T-helper 17 cell (primary cell): ENCODE measurements at places on chromosomes 6 and 20. TPM values are rescaled to one million over a fixed set of nuclear protein-coding genes. Genes with fewer than 3 reads are reported as not detected.
A peak's percentile ranks its signal among the peaks of the same experiment; 100 is the strongest.

The NRSN1 gene
- total RNA-seq, result not detected

The RAET1L gene
- total RNA-seq, result not detected

The CST5 gene
- total RNA-seq, result not detected

The CTAGE9 gene
- total RNA-seq, result not detected

The OR2B6 gene
- not detected for total RNA-seq

The MRAP2 gene
- not detected for total RNA-seq

The TEAD3 gene
- total RNA-seq, result 0.12 TPM

The CBLN4 gene
- total RNA-seq, result not detected

The SPTLC3 gene
- total RNA-seq, result 0.42 TPM

The RXRB gene
- 51.0 TPM for total RNA-seq

The BPI gene
- not detected for total RNA-seq

The PARD6B gene
- 4.0 TPM for total RNA-seq

The OR12D2 gene
- total RNA-seq, result not detected

GRCh38 chr6:142241061-142241460 lies 60.7 kb upstream of the ADGRG6 start:
- no peak overlapping the region for H3K27ac ChIP-seq
- no peak overlapping the region for H3K4me3 ChIP-seq
- peaks cover 7% of the 10 kb centered on the region for H3K27me3 ChIP-seq
- H3K4me1 ChIP-seq, result no peaks in the 10 kb centered on the region

- no peaks in the 10 kb centered on the region for H3K27me3 ChIP-seq
- H3K27ac ChIP-seq, result no peak overlapping the region
- H3K4me3 ChIP-seq, result no peak overlapping the region
- DNase-seq, result no peak
- no peaks in the 10 kb centered on the region for H3K36me3 ChIP-seq
Measured at GRCh38 chr6:123902738-123903313, 99.2 kb downstream of the NKAIN2 start.

- H3K27ac ChIP-seq, result no peak overlapping the region
- H3K4me1 ChIP-seq, result no peaks in the 10 kb centered on the region
- H3K4me3 ChIP-seq, result no peak overlapping the region
Measured at GRCh38 chr6:98566126-98566525, 268.2 kb upstream of the POU3F2 start.

GRCh38 chr6:161117942-161118341 lies 126.4 kb downstream of the MAP3K4 start:
- H3K36me3 ChIP-seq, result peaks cover 27% of the 10 kb centered on the region
- peak overlapping the region; percentile 94 for H3K27ac ChIP-seq
- H3K4me1 ChIP-seq, result peaks cover 12% of the 10 kb centered on the region
- H3K4me3 ChIP-seq, result no peak overlapping the region

DNA sequence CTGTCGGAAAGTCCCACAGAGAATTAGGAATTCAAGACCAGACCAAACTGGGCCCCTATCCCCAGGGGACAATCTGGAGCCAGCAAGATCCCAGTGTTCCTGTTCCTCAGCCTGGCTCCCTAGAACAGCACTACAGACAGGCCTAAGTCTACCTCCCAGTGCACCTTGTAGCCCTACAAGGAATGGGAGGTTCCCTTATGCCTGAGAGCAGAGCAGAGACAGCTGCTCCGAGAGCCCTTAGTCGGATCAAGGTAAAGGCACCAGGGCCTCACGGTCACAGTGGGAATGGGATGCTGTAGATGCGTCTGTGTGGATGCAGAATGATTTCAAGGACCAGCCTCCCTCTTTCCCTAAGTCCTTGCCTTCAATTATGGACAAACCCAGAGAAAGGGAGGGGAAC lies 204.5 kb upstream of the STXBP5 start:
- no peak overlapping the region for H3K27ac ChIP-seq
- DNase-seq, result no peak
- no peak overlapping the region for H3K4me3 ChIP-seq
- H3K4me1 ChIP-seq, result peaks cover 2% of the 10 kb centered on the region
- no peaks in the 10 kb centered on the region for H3K36me3 ChIP-seq

- DNase-seq, result no peak
- H3K27ac ChIP-seq, result no peak overlapping the region
- H3K4me3 ChIP-seq, result no peak overlapping the region
- H3K36me3 ChIP-seq, result no peaks in the 10 kb centered on the region
- peaks cover 2% of the 10 kb centered on the region for H3K4me1 ChIP-seq
Measured at GRCh38 chr6:148416330-148416965, 73.8 kb downstream of the SASH1 start.

- peaks cover 52% of the 10 kb centered on the region for H3K27me3 ChIP-seq
- DNase-seq, result no peak
- H3K27ac ChIP-seq, result no peak overlapping the region
- H3K36me3 ChIP-seq, result peaks cover 2% of the 10 kb centered on the region
Measured at GRCh38 chr20:24765316-24766142, 183.5 kb upstream of the CST7 start.

DNA sequence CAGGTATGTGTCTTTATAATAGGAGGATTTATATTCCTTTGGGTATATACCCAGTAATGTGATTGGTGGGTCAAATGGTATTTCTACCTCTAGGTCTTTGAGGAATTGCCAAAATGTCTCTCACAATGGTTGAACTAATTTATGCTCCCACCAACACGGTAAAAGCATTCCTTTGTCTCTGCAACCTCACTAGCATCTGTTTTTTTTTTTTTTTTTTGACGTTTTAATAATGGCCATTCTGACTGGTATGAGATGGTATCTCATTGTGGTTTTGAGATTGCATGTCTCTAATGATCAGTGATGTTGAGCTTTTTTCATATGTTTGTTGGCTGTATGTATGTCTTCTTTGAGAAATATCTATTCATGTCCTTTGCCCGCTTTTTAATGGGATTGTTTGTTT lies 144.9 kb upstream of the RGS17 start:
- H3K27me3 ChIP-seq, result no peaks in the 10 kb centered on the region
- H3K4me1 ChIP-seq, result no peaks in the 10 kb centered on the region
- no peak for DNase-seq
- no peak overlapping the region for H3K4me3 ChIP-seq

DNA sequence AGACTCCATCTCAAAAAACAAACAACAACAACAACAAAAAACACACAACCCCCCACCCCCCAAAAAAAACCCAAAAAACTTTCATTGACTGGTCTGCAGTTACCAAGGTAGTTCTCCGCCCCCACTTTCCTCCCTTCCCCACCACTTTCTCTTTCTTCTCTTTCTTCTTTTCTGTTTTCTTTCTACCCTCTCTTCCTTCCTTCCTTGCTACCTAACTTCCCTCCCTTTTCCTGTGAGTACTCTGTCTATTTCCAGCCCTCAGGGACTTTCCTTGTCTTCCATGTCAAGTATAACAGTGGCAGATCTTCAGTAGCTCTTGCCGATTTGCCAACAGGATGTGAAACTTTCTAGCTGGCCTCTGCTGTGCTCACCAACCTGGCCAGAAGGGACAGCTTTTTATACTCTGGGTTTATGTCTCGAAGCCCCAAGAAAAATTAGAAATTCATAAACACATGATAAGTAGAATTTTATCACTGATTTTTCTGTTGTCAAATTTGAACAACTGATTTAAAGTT lies 399.5 kb downstream of the QKI start:
- H3K27ac ChIP-seq, result no peak overlapping the region
- no peak overlapping the region for H3K4me3 ChIP-seq
- DNase-seq, result no peak
- H3K4me1 ChIP-seq, result peaks cover 2% of the 10 kb centered on the region
- peaks cover 20% of the 10 kb centered on the region for H3K27me3 ChIP-seq
- no peaks in the 10 kb centered on the region for H3K36me3 ChIP-seq

GRCh38 chr6:135012764-135013163 lies 41.9 kb downstream of the HBS1L start:
- peaks cover 7% of the 10 kb centered on the region for H3K36me3 ChIP-seq
- peaks cover 42% of the 10 kb centered on the region for H3K4me1 ChIP-seq
- no peaks in the 10 kb centered on the region for H3K27me3 ChIP-seq
- peak overlapping the region; percentile 65 for H3K27ac ChIP-seq
- H3K4me3 ChIP-seq, result no peak overlapping the region

DNA sequence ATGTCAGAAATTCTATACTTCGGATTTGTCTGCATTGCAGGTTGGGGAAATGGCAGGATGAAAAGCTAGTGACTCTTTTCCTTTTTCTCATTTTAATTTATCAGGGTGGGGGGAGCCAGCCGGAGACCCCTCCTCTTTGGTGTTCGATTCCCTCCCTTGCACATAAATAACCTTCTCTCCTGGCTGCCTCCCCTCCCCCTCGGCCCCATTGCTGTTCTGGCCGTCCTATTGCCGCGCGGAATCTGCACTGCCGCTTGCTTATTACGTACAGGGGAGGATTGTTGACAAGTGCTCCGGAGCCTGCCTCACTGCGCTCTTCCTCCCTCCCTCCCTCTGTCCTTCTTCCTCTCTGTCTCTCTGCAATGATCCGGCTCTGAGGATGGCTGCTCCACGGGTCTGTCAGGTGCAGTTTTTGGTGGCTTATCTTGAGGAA lies 154.7 kb downstream of the JARID2 start:
- H3K4me3 ChIP-seq, result peak overlapping the region; percentile 43
- peaks cover 5% of the 10 kb centered on the region for H3K36me3 ChIP-seq
- H3K4me1 ChIP-seq, result peaks cover 57% of the 10 kb centered on the region
- no peak overlapping the region for H3K27ac ChIP-seq
- no peak for DNase-seq
- no peaks in the 10 kb centered on the region for H3K27me3 ChIP-seq

- H3K4me1 ChIP-seq, result peaks cover 10% of the 10 kb centered on the region
- H3K36me3 ChIP-seq, result no peaks in the 10 kb centered on the region
- peak overlapping the region; percentile 77 for H3K4me3 ChIP-seq
- H3K27ac ChIP-seq, result peak overlapping the region; percentile 78
- H3K27me3 ChIP-seq, result peaks cover 6% of the 10 kb centered on the region
- no peak for DNase-seq
Measured at GRCh38 chr6:7073821-7074525, 33.8 kb upstream of the RREB1 start.

DNA sequence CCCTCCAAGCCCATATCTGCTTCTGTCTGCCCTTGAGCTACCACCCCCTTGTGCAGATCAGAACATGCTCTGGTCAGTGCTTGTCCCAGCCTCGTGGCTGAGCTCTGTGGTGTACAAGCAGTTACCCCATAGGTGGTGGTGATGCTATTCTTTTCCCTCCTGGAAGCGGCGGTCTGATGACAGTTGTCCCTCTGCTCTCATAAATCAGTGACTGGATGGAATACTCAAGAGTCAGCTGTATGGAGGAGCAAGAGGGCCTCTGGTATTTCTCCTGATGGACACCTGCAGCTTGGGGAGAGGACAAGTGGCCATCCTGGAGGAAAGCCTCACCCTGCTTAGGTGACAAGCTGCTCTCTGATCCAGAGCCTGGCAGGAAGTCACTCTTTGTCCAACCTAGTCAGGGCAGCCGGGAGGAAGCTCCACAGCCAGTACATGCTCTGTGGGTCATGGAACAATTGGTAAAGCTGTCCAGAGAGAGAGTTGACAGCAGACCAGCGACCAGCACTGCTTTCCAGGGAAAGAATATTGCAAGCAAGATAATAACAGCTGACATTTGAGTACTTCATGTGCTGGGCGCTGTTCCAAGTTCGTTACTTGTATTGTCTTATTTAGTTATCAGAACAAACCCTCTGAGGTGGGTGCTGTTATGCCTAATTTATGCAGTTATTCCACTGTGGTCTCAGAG lies 47.1 kb downstream of the SCAND1 start:
- H3K27ac ChIP-seq, result peak overlapping the region; percentile 43
- H3K27me3 ChIP-seq, result no peaks in the 10 kb centered on the region
- peaks cover 30% of the 10 kb centered on the region for H3K4me1 ChIP-seq

DNA sequence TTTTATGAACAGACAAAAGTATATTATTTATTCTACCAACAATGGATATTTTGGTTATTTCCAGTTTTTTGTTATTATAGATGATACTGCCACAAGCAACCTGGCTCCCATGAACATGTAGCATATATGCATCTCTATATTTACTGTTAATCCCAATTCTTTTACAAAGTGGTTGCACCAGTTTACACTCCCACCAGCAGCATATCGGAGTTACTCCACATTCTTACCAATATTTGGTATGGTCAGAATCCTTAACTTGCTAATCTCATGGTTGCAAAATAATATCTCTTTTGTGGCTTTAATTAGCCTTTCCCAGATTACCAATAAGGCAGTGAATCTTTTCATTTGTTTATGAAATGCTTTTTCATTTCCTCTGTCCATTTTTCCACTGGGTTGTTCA lies 137.6 kb upstream of the CDYL start:
- H3K27me3 ChIP-seq, result peaks cover 56% of the 10 kb centered on the region
- no peaks in the 10 kb centered on the region for H3K4me1 ChIP-seq
- no peaks in the 10 kb centered on the region for H3K36me3 ChIP-seq
- DNase-seq, result no peak

- no peaks in the 10 kb centered on the region for H3K36me3 ChIP-seq
- H3K4me1 ChIP-seq, result peaks cover 2% of the 10 kb centered on the region
- H3K27me3 ChIP-seq, result no peaks in the 10 kb centered on the region
- H3K27ac ChIP-seq, result no peak overlapping the region
- DNase-seq, result no peak
Measured at GRCh38 chr6:40376113-40376650, 211.0 kb downstream of the LRFN2 start.

GRCh38 chr20:59577809-59578435 lies 26.4 kb upstream of the PHACTR3 start:
- peaks cover 2% of the 10 kb centered on the region for H3K36me3 ChIP-seq
- no peak for DNase-seq
- no peak overlapping the region for H3K27ac ChIP-seq
- no peak overlapping the region for H3K4me3 ChIP-seq

GRCh38 chr6:52499026-52499425 lies 77.8 kb downstream of the TRAM2 start:
- H3K27me3 ChIP-seq, result no peaks in the 10 kb centered on the region
- H3K4me1 ChIP-seq, result no peaks in the 10 kb centered on the region

- no peak for DNase-seq
- H3K4me3 ChIP-seq, result peak overlapping the region; percentile 49
- peak overlapping the region; percentile 19 for H3K27ac ChIP-seq
- H3K36me3 ChIP-seq, result peaks cover 16% of the 10 kb centered on the region
Measured at GRCh38 chr20:5552154-5552553, 198.0 kb upstream of the SHLD1 start.

DNA sequence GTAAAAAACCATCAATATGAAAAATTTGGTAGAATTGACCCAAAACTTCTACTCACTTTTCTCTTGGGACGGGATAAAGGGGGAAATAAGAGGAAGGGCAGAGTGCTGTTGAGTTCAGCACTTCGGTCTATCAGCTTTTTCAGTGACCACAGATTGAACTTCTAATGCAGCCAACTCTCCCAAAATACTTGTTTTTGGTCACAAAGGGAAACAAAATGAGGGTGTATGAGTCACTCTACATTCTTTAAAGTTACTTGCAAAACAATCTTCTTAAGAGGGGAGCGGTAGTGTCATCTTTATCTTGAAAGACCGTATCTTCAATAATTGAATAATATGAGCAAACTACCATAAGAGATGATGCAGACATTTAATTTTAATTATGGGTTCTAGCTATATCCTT lies 661.3 kb downstream of the CD109 start:
- H3K4me1 ChIP-seq, result no peaks in the 10 kb centered on the region
- no peaks in the 10 kb centered on the region for H3K27me3 ChIP-seq
- no peak overlapping the region for H3K27ac ChIP-seq
- DNase-seq, result no peak
- no peak overlapping the region for H3K4me3 ChIP-seq
- H3K36me3 ChIP-seq, result no peaks in the 10 kb centered on the region

DNA sequence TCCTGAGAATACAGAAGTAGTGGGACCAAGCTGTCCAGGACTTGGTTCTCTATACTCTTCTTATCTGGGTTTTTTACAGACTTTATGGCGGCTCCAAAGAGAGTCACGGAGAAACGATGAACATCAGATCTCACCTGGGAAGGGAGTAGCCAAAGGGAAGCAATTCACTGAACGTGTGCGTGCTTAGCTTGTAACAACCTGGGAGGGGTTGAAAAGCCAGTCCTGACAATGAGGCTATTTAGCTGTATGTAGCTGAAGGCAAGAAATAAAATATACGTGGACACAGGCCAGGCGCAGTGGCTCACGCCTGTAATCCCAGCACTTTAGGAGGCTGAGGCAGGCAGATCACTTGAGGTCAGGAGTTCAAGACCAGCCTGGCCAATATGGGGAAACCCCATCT lies 18.2 kb upstream of the RBL1 start:
- no peak for DNase-seq
- H3K4me3 ChIP-seq, result no peak overlapping the region
- no peak overlapping the region for H3K27ac ChIP-seq
- H3K27me3 ChIP-seq, result no peaks in the 10 kb centered on the region
- peaks cover 2% of the 10 kb centered on the region for H3K36me3 ChIP-seq
